ENCODE measurements at places on chromosomes 16 and 17. TPM values are rescaled to one million over a fixed set of nuclear protein-coding genes. Genes with fewer than 3 reads are reported as not detected.

DNA sequence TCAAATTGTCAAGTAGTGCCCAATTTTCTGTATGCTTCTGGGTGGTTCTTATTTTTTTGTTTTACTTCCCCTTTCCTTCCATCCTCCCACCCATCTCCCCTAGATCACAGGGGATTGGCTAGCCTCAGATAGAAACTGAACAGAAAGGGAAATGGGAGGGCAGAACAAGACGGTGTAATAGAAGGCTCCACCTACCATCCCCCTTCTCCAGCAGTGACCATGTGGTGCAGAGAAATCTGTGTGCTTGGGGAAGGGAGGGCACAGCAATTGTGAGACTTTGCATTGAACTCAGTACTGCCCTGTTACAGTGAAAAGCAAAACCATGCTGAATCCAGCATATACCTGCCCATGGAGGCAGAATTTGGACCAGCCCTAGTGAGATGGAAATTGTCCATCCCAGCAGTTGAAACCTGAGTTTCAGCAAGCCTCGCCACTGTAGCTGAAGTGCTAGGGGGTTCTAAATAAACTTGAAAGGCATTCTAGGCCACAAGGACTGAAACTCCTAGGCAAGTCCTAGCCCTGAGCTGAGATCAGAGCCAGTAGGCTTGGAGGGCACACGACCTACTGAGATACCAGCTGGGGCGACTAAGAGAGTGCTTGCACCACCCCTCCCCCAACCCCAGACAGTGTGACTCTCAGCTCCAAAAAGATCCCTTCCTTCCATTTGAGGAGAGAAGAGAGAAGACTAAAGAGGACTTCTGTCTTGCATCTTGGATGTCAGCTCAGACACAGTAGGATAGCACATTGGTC is 5.2 kb downstream of the SLFN11 start:
- DNase-seq: no peak

- DNase-seq: no peak
Measured at GRCh38 chr16:89704281-89704680, 2.8 kb upstream of the SPATA2L start.

- DNase-seq: no peak
Measured at GRCh38 chr17:10050597-10051101, 145.6 kb upstream of the RCVRN start.

- DNase-seq: no peak
Measured at GRCh38 chr17:44213403-44214229, 5.9 kb downstream of the UBTF start.

GRCh38 chr17:43917348-43918025 is 10.2 kb upstream of the MPP2 start:
- no peak for DNase-seq

The FBXW10 gene
- 1.8 TPM for total RNA-seq

The BAIAP3 gene
- 41.6 TPM for total RNA-seq

The PLD2 gene
- total RNA-seq: 29.5 TPM

GRCh38 chr16:24174957-24175356 is 81.2 kb upstream of the CACNG3 start:
- DNase-seq: no peak

DNA sequence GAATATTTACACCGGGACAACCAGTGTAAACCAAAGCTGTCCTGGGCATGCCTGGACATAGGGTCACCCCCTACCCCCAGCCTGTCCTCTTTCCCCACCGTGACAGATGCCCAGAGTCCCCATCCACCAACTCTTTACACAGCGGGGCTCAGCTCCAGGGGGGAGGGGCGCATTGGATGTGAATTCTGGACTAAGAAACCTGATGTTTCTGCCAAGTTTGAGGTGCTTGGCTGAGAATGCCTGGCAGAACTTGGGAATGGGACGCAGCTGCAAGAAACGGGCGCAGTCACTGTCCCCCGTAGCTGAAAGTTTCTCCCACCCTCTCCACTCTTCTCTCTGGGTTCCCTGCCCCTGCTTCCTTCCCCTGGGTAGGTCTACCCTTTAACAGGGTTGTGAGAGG is 68.0 kb upstream of the CDC42EP4 start:
- DNase-seq: no peak

DNA sequence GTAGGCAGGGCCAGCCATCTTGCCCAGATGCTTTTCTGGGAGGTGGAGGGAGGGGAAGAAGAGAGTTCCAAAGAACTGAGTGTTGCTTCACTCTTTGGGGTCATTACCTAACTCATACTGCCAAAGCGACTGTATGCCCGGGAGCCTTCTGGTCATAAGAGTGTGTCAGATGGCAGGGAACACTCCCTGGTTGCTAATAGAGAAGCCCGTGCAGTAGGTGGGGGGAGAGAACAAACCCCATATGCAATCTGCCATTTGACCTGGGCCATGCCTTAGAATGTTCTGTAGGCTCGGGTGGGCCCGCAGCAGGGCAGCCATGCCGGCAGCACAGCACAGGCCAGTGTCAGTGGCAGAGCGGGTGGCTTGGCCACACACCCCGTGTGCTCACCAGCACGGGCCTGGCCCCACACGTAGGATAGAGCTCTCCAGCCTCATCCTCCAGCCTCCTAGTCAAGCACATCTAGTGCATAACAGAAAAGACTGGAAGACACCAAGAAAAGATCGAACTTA is 120.5 kb downstream of the SOCS1 start:
- no peak for DNase-seq

The GP1BA gene
- total RNA-seq: not detected
